PC-3 (cell line): ENCODE measurements at places on chromosomes 3 and 15.

DNA sequence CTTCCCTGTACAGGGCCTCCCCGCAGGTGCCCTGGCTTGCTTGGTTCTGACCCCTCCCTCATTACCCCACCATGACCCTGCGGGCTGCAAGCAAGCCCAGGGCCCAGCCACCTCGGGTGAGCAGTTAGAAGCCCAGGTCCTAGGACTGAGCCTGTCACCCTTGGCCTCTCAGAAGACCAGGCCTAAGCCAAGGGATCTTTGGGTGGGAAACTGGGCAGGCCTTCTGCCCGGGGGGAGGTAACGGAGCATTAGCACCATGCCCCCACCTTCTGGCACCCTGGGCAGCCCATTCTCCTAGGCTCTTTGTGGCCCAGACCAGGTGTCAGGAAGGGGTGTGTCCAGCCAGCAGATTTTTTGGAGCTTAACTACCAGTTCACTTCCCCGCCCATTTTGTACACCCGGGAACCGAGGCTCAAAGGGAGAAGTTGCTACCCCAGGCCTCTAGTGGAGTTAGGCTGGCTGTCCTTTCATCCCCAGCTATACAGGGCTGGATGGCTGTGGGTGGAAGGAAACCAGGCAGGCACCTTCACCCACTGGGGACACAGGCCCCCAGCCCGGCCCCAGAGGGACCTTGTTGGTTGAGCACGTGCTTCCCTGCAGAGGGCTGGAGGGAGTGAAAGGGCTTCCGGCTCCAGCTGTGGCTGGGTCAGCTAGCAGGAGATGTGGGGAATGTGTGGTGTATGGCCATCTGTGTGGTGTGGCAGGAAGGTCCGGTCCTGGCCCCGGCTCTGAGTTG lies 1.4 kb downstream of the CSK start:
- DNase-seq = no peak

DNA sequence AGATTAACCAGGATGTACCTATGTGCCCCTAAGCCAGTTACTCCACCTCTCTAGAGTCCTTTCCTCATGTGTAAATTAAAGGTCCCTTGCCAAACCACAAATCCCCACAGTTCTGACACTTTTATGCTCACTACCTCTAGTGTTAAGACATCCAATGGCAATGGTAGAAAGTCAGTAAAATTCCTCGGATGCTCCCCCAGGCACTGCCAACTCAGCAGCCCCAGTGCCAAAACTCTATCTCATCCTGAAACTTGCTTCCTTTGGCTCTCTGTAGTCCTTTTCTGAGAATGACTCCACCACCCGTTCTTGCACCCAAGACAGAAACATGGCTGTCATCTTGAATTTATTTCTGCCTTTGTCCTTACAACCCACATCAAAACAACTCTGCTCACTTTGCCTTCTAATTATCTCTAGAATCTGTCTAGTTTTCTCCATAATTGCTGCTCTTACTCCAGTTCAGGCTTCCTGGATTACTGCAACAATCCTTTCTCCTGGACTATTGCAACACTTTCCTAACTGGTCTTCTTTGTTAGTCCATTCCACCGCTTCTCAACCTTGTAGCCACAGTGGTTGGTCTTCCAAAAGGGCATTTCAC lies 41.6 kb downstream of the MB21D2 start:
- peak; percentile 45 for DNase-seq

DNA sequence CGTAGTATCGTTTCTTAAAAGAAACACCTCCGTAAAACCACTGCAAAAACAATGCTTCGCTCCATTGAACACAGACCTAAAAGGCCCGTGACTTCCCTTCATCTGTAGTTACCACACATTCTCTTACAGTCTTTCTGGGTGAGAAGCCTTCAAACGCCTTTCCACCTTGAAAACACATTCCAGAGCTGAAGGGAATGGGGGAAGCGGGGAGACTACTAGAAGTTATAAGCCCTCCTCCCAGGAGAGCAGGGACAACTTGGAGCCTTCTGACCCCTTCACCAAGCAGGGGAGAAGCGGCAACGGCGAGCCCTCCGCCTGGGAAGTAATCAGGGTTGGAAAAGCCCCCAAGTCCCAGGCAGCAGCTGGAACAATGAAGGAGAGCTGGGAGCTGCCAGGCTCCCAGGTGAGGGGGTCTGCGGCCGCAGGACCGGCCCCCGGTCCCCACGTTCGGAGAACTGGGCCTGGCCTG lies 461 bp downstream of the SECISBP2L start:
- DNase-seq = peak; percentile 31

DNA sequence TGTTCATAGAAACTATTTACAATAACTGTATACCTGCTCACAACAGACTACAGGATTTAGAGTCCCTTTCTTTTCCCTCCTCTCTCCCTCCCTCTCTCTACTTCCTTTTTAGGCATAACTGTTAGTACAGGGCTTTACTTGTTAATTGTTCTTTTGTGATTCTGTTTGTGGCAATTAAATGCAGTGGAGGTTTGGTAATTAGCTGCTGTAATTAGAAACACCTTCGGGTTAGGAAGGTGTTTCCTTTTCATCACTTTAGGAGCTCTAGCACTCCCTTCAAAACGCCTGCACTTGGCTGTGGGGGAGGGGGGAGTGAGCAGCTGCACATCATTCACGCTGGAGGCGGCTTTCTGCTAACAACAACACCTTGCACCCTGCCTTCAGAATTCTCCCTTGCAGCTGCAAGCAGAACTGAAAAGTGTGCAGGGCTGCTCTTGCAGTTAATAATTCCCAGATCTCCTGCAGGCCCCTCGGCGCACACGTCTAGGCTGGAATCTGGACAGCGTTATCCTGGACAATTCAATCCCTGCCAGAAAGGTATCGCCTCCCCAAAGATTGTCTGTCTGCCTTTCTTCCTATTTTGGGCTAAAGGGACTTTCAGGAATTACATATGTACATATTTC lies 242.6 kb upstream of the RGMA start:
- DNase-seq = no peak

GRCh38 chr15:67865331-67865730 lies 25.5 kb upstream of the RNU6-1 start:
- DNase-seq = no peak

DNA sequence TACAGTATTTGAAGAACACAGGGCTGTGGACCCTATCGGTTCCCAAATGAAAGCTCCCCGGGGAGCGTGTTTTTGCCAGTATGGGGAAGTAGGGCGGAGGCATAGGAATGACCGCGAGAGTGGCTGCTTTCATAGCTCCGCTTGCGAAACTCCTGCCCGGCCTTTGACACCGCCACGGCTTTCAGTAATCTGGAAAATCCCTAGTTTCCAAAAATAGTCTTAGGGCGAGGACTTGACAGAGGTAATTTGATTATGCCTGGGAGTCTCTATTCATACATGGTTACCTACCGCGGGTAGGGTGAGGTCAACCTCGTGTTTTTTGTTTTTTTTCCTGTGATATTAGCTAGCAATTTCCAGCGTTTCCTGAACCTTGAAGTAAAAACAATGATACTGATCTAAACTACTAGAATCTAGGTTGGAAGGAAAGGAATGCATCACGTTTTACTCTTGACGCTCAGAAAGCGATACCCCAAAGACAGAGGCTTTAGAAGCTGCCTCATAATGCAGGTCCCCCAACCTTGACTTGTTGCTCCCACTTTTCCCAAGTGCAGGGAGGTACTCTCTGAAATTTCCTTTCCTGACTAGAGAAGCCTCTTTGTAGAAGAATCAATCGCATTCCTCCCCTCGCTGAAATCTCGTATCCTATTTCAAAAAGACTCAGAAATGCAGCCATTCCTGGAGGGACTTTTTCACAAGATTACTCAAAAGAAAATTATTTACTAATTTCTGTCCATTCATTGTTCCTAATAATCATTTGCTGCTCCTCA lies 894 bp upstream of the CCNL1 start:
- DNase-seq = peak; percentile 87

DNA sequence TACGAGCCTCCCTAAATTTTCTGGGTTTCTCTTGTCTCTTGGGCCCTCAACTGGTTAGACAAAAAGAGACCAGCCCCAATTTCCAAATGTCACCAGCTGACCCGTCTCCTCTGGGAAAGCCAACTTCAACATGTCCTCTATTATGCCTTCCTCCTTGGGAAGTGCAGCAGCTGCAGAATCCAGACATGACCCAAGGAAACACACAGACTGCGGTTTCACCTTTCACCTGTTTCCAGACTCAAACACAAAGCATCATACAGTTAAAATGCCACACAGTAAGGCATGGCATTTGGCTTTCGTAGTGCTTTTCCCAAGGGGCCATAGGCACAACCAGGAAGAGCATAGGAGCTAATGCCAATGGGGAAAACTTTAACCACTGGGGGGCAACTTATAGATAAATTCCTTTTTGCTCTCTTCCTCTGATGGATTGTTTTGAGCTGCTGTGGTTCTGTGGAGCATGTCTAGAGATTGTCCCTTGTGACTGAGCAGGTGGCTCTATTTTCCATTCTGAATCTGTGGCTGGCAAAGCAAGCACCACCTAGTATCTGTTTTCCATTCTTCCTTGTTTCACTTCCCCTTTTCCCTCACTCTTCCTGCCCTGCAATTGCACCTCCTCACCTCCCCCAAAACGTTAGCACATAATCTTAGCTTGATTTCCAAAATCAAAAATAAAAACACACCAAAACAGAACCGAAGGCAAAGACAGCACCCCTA lies 49.3 kb downstream of the HHLA2 start:
- peak; percentile 58 for DNase-seq

DNA sequence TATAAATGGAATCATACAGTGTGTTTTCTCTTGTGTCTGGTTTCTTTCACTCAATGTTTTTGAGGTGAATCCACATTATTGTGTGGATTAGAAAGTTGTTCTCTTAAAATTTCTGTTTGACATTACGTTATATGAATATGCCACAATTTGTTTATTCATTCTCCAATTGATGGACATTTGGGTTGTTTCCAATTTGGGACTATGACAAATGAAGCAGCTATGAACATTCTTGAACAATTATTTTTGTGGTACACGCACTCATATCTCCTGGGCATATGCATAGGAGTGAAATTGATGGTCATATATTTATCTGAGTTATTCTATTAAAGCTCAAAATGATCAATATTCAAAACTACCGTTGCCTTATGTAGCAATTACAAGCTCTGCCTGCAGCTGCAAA lies 5.3 kb upstream of the THRB start:
- peak; percentile 77 for DNase-seq

GRCh38 chr3:23113455-23114171 lies 89.5 kb upstream of the UBE2E2 start:
- DNase-seq = peak; percentile 89

GRCh38 chr3:144119633-144120032 lies 148.0 kb downstream of the DIPK2A start:
- no peak for DNase-seq

DNA sequence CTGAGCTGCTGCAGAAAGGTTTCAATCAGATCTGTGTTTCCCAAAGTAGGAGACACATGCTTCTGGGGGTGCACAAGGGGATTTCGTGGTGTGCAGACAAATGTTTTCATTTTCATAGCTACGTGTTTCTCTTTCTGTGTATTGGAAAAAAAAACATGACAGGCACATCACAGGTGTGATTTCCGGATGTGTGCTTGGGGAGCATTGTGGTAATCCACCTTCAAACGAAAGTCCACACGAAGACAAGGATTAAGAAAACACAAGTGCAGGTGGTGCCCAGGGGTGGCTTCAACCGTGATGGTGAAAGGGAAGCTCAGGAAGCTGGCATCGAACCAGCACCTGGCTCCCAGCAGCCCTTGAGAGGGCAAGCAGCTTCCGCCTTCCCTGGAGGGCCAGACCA lies 164.6 kb upstream of the LINGO1 start:
- no peak for DNase-seq

DNA sequence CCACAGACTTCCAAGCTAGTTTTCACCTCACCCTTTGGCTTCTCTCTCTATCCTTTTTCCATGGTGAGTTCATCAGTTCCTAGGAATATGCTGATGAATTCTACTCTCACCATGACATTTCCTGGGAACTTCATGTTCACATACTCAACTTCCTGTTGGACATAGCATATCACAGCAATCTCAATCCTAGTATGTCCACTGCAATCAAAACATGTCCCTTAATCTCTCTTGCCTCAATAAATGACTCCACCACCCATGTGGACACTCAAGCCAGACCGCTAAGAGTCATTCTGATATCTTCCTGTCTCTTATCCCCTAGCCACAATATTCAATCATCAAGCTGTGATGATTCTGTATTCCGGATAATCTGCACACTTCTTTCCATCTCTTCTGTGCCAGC lies 66.7 kb upstream of the MME start:
- no peak for DNase-seq

GRCh38 chr3:76943671-76944070 lies 96.2 kb upstream of the ROBO2 start:
- DNase-seq = peak; percentile 29

DNA sequence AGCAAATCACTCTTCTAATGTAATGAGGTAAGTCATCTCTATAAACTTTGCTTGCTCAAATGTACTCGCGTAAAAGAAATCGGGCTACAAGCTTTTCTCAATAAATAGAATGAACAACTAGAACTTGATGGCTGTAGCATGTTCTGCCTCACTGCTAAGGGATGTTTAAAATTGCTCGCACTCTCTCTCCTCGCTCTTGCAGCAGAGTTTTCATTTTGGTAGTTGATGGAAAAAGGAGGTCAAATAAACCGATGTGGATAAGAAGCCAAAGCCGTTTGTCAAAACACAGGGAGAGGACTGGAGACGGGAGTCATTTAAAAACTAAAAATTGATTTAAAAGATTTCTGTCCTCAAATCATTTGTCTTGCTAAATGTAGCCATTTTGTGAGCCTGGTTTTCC lies 53.3 kb downstream of the ANXA2 start:
- no peak for DNase-seq

DNA sequence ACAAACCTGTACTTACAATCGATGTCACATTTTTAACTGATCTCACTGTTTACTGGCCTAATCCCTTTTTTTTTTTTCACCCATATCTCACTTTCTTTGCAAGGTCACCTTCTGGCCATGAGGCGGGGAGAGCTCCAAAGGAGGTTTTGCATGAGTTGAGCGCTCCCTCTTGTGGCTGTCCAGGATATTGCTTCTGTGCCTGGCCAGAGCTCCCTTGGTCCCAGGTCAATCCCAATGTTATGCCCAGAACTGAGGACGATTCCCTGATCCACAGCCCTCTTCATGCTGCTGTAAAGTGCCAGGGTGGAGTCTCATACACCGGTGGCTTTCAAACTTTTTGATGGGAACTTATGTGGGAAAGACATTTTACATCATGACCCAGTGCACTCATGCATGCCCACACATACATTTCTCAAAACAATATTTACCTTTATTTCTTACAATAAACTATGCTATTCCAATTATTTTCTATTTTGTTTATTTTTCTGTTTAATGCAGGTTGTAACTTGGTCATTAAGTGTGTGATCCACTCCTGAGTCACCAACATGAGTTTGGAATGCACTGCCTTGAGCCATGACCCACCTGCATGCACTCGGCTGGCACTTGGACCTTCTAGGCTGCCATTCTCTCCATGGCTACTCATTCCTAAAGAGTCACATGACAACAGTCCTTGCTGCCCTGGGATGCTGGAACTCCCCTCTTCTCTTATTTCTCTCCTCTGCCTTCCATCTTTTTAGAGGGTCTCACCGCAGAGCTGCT lies 9.6 kb upstream of the SST start:
- DNase-seq = peak; percentile 87
